ENCODE measurements at places on chromosomes 1 and 21.

DNA sequence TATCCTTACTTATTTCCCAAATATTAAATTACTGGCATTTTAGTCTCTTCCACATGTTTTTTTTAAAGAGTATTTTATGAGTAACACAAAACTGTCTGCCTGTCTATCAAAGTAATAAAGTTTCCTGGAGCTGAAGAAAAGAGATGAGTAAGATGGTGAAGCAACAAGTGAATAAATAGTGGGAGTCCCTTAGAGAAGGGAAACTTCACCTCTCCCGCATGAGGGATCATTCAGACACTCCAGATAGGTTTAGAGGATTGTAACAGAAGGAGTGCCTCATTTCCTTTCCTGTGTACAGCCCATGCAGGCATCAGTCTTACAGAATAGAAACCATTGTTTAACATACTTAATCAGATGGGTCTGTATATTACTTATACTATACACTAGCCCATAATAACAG lies 205.7 kb downstream of the USP25 start:
- DNase-seq: no peak

GRCh38 chr1:201229771-201230635 lies 39.4 kb downstream of the IGFN1 start:
- DNase-seq: no peak

GRCh38 chr21:37546949-37547614 lies 180.5 kb downstream of the DYRK1A start:
- DNase-seq: no peak

DNA sequence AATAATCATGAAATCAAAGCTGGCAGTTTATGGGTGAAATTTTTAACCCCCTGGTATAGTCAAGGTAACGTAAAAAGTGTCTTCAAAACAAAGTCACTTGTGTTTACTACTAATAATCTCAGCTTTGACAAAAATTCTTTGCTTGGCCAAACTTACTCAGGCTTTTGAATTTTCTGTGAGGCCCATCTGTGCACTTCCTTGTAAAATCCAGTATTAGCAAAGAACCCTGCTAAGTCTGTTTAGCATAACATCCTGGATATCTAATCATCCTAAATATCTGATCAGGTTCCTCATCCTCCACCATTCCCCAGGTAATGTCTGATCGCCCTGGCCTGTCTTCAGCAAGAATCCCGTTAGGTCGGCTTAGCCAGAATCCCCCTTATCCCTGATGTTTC lies 3.0 kb downstream of the LYST start:
- no peak for DNase-seq

DNA sequence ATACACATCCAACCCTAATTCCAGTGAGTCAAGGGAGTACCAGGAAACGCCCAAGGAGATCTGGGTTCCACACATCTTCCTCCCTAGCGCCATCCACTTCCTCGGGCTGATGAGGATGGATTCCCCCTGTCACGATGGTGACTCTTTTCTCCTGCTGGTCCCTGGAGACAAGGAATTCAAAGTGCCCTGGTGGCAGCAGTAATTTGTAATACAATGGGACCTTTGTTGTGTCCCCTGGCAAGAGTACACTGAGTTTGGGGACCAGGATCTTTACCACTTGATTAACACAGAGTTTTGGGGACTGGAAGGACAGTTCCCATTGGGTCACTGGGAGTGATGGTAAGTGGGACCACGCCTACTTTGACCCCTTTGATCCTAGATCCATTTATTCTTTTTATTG lies 9.4 kb upstream of the JAK1 start:
- DNase-seq: no peak

GRCh38 chr1:44223187-44223610 lies 9.9 kb downstream of the DMAP1 start:
- DNase-seq: no peak

GRCh38 chr1:115436596-115436995 lies 98.5 kb upstream of the NGF start:
- DNase-seq: no peak

DNA sequence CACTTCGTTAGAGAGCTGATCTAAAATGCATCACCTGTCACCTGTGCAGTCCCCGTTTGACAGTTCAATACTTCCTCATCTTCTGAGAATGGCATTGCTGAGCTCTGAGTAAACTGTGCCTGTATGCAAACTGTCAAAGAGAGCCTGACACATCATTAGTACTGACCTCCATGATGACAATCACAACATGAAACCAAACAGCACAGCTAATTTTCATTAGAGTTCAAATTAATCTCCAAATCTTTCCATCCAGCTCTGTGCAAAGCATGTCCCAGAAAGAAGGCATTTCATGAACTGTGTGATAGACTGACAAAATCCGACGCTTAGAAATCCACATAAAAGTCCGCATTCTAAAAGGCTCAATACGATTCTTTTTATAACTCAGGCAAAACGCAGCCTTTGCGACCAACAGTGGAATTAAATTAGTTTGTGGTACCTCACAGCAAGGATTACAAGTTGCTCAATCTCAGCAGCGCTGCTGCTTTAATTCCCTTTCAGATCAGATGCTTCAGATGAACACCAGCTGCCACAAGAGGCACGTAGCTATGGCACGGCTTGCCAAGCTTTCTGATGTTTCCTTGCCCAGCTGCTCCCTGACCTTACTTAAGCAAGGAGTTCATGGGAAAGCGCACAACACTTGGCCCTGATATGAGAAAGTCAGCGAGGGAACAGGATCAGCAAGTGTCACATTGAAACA lies 765.5 kb upstream of the PRMT6 start:
- DNase-seq: no peak

DNA sequence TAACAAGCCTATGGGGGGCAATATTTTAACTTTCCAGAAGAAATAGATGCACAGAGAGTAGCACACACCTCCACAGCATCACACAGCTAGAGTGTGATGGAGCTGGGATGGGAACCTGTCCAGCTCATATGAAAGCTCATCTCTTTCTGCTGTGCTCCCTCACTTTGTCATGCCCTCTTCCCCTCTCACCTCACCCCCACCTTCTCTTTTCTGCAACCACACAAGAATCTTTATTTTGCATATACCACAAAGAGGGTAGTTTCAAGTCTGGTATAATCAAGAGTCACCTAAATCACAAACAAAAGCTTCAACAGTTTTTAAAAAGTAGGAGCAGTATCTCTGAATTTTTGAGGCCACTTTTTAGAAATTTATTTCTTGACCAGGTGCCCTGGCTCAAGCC lies 22.6 kb downstream of the FOXD2 start:
- no peak for DNase-seq

GRCh38 chr21:43743947-43744346 lies 25.0 kb downstream of the PDXK start:
- DNase-seq: no peak

GRCh38 chr1:246497331-246497915 lies 9.7 kb downstream of the SMYD3 start:
- peak; percentile 38 for DNase-seq

DNA sequence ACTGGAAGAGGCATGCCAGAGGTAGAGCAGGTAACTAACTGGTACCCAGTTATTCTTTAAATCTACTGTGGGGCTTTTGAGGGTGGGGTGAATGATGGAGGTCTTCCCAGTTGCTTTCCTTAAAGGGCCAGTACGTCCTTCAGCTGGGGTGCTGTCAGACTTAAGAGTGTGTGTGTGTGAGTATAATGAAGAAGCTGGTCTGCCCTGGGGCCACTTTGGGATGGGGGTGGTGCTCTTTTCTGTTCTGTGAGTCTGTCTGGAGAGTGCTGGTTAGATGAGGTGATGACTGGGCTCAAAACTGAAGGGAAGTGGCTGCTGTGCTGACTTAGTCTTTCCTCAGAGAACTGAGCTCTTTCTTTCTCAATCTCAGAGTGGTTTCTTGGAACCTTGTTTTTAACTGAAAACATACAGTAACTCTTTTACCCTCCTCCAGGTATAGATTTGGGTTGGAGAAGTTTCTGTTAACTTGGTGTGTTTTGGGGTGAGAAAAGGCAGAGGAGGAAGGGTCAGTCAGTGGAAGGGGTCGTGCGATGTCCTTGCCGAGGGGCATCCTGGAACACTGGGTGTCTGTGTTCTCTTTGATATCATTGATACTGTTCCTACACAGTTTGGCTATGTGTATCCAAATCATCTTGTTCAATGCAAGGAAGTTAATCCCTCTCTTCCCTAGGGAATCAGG lies 746 bp downstream of the MACF1 start:
- no peak for DNase-seq

DNA sequence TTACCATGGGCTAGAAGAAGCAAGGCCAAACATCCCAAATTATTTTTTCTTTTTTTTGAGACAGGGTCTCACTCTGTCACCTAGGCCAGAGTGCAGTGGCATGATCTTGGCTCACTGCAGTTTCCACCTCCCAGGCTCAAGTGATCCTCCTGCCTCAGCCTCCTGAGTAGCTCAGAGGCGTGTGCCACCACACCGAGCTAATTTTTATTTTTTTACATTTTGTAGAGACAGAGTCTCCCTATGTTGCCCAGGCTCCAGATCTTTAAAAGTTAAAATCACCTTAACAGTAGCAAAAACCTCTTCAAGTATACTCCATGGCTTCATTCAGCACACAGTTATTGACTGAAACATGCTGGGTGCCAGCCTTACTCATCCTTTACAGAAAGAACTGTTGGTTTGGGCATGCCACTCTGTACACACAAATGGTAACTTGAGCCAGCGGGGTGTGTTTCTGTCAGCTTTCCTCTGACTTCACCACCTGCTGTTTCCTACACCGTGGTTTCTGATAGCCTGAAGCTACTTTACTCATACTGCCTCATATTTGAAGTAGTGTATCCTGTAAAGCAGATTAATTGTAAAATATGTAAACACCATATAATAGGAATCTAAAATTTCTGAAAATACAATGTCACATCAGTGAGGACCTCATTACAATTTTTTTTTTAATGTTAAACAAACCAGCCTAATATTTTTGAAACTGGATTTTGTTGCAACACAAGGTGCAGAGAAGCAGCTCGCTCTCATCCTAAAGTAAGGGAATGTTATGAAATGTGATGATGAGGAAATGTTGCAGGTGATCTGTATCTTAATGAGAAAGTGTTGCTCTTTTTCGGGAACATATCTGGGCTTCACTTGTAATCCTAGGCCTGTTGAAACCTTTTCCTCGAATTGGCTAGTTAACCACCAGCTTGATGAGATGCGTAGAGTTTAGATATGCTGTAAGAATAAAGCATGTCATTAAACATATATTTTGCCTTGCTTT lies 113.9 kb downstream of the ATP5PO start:
- no peak for DNase-seq

- no peak for DNase-seq
Measured at GRCh38 chr1:186740324-186740723, 60.1 kb upstream of the PTGS2 start.

DNA sequence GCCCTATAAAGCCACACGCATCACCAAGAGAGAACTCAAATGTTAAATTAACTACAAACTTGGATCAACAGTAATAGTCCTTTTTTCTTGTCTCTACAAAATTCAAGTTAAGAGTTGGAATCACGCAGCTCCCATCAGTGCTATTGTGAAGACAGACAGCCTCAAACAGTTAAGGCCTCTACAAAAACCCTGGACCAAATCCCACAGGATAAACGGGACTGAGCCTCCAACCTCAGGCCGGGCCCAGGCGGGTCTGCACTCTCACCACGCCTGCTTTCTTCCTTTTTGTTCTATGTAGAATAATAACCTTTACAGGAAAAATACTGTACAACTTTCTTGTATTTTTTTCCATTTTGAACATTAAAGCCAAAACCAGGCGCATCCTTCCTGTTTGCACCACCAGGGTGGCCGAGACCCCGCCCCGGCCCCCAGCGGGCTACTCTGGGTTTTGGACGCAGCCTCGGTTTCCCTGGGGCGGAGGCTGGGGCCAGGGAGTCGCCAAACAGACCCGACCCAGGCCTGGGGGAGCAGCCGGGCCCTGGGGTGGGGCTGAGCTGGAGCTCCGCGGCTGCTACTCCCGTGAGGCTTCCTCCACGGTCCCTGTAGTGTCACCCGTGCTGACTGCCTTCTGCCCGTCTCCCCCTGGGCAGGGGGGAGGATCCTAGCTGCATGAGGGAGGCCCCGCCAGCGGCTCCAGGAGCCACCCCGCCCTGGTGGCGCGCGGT lies 158.4 kb downstream of the CASZ1 start:
- no peak for DNase-seq

DNA sequence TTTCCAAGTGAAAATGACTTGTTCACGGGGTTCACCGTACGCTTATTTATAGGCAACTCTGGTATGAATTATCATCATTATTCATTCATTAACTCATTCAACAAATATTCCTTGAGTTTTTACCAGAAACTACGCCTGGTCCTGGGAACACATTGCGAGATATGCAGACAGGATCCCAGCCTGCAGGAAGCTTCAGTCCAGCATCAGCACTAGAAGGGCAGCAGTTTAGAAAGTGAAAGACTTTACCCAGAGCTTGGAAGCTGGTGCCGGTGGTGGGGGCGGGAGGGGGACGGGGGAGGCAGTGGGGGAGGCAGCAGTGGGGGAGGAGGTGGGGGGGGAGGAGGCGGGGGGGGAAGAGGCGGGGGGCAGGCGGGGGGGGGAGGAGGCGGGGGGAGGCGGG lies 55.9 kb downstream of the SETD4 start:
- no peak for DNase-seq

DNA sequence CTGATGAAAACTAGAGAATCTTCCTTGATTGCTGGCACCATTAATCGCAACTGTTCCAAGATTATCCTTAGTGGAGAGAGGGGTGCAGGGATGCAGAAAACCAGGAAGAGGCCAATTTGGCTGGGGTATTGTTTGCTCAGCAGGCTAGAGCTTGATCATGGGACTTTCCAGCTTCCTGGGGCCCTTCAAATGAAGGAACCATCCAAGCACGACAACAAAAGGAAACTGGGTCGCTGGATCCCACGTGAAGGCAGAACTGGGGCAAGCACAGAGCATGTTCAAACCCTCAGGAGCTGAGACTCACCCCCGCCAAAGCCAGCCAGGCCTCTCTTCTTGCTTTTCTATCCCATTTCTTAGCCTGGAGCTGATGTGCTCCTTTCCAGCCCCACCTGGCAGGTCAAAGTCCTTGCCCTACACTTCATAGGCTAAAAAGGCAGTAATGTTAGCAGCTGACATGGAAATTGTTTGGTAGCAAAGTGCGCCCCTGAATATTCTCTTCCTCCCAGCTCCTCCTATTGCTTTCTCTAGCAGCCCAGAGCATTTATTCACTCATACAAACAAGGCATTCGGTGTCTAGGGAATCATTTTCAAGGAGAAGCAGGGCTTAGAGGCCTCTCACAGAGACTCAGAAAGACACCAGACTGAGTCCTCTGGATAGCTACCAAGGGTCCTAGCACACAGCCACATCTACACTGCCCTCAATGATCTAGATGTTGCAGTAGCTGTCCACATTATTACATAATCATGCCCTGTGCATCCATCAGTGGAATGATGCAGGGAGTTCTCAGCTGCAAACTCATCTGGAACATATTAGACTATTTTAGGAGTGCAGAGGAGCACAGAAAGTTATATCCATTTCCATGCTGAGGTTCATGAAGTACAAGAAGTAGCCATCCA lies 11.5 kb downstream of the KCNA2 start:
- DNase-seq: no peak

DNA sequence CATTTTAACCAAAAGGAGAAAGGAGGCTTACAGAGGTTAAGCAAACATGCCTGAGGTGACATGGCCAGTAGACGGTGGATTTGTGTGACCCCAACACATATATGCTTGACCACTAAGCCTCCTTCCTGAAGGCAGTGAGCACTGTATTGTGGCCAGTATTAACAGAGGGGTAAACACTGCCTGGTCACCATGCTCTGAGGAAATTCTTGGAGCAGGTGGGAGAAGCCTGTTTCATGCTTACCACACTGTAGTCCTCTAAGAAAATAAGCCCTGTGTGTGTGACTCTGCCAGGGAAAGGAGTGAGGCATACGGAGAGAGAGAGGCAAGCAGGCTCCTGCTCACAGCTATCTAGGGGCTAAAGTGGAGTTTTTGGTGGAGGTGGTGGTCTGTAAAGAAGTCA lies 102.7 kb downstream of the KCND3 start:
- DNase-seq: no peak

- DNase-seq: no peak
Measured at GRCh38 chr21:42532466-42533181, 19.0 kb downstream of the SLC37A1 start.

GRCh38 chr1:12294076-12294475 lies 64.2 kb downstream of the VPS13D start:
- DNase-seq: no peak

Data from GM19239 (cell line).